ENCODE measurements at places on chromosomes 7 and 10.
A peak's percentile ranks its signal among the peaks of the same experiment; 100 is the strongest.

- DNase-seq = no peak
These were observed 230.5 kb downstream of the FANK1 start for GRCh38 chr10:126126866-126127265.

GRCh38 chr7:28346676-28347363, 65.5 kb upstream of the CREB5 start:
- DNase-seq = no peak

- DNase-seq = no peak
These were observed 41.6 kb upstream of the CTBP2 start for GRCh38 chr10:125201791-125202622.

DNA sequence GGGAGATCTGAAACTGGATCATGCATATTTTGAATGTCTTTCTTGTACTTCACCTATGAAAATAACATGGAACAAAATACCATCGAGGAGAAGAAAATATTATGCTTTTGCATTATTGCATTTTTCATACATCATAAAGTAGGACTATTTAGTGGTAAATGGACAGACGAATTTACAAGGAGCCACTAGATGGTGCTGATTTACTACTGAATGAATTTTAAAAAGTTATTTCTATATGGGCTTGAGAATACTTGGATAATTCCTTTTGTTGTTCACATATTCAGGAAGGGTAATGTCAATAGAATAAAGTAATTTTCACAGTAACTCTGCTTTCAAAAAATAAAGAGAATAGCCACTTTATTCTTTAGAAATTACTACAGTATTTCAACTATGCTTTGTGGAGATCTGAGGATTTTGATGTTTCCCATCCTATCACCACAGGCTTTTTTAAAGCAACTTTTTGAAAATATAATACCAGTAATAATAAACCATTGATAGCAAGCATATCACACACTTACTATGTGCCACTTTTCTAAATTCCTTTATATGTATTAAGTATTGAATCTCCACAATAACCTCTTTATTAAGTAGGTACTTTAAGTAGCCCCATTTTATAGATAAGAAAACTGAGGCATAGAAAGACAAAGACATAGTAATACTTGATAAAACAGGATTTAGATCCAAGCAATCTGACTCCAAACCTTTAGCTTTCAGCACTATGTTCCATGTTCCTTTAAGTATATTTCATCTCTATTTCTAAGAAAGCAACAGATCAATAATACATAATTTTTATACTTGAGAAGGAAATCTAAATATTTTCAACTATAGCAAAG, 38.6 kb downstream of the NEBL start:
- no peak for DNase-seq

GRCh38 chr10:124217031-124217430, 123.6 kb upstream of the CHST15 start:
- DNase-seq = no peak

DNA sequence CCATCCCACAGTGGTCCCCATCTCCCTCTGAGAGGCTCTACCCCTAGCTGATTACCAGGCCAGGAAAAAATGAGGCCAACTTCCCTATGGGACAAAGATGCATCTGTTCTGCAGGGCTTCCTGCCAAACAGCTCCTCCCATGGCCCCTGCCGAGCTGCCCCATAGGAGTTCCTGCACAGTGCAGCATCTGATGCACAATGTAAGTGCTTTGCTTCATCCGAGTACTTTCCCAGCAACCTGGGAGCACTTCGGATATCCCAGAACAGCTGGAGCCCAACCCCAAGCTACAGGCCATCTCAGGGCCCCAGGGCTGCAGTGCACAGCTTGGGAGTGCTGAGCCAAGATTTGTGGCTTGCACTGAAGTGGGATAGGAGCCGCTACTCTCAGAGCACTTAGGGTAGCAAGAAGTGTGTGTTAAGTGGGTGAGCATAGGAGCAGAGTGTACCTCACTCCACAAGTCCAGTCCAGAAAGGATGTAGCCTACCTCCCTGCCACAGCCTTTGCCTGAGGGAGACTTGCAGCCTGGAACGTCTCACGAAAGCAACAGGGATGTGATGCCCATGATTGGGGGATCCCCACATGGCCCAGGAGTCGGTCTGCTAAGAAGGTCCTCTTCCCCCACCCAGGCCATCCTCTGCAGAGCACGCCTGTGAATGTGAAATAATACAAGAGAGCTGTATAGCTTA, 209.6 kb upstream of the VWC2 start:
- no peak for DNase-seq

- no peak for DNase-seq
These were observed 428.3 kb downstream of the TNS3 start for GRCh38 chr7:47153576-47153975.

GRCh38 chr10:87054373-87055295, 34.5 kb downstream of the FAM25A start:
- peak; percentile 39 for DNase-seq

GRCh38 chr10:86964847-86965190, 3.5 kb upstream of the ADIRF start:
- DNase-seq = no peak

GRCh38 chr10:78476844-78477243, 443.2 kb downstream of the RPS24 start:
- DNase-seq = no peak

GRCh38 chr10:11673346-11674280, 62.2 kb upstream of the USP6NL start:
- DNase-seq = no peak

DNA sequence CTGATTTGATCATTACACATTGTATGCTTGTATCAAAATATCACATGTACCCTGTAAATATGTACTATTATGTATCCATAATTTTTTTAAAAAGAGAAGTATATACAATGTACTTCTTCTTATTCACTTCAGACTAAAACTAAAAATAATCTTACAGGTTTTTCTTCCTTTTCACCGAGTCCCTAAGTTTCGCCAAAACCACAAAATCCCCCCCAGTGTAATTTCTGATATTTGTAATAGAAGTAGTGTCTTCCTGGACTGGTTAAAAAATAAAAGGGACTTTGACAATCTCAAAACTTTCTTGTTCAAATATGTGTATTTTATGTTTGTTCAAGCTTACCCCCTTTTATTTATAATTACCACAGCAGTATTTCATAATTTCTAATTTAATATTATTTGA, 23.9 kb downstream of the EPC1 start:
- DNase-seq = no peak

DNA sequence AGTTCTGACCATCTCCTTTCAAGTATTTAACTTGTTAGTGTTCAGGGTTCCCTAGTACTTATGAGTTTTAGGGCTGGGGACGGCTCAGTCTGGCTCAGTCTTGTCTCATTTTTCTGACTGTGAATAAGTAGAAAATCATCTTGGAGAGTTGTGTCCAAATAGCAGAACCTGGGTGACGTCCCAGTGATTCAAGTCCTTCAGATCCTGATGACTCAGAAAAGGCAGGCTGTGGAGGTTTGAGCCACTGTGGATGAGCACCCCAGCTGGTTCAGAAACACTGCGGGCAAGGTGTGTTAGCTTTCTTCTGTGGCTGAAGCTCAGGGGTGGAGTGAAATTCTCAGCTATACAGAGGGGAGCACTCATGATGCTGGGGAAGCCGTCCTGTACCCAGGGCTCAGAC, 154.4 kb upstream of the NPY start:
- DNase-seq = peak; percentile 41

DNA sequence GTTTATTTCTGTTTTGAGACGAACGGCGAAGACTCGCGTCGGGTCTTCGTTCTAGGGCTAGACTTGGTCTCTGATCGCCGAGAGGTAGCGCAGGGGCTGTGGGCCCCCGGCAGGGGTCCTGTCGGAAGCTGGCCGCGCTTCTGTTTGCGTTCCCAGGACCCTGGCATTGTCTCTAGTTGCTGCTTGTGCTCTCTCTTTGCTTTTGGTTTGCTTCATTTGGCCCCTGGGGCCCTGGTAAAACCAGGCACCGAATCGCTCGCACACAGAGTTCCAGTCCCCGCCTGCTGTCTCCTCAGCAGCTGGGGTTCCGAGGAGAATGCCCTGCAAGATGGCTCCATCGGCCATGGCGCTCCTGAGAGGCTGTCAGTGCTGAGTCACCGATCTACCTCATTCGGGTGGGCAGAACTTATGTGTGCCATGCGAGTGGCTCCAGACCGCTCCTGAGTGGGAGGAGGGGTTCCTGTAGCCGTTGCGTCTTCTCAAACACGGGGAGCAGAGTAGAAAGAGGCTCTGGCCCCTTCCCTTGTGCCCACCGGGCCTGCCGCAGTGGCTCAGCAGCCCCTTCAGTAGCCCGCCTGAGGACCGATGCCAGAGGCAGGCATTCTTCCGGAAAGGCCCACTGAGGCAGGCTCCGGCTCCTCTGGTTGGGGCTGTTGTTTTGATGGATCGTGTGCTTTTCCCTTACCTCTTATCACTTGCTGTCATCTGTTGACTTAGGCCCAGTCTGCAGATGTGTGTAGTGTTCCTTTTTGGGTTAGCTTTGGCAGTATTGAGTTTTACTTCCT, 826 bp downstream of the CHPF2 start:
- peak; percentile 50 for DNase-seq

GRCh38 chr7:47150497-47151260, 431.2 kb downstream of the TNS3 start:
- no peak for DNase-seq

DNA sequence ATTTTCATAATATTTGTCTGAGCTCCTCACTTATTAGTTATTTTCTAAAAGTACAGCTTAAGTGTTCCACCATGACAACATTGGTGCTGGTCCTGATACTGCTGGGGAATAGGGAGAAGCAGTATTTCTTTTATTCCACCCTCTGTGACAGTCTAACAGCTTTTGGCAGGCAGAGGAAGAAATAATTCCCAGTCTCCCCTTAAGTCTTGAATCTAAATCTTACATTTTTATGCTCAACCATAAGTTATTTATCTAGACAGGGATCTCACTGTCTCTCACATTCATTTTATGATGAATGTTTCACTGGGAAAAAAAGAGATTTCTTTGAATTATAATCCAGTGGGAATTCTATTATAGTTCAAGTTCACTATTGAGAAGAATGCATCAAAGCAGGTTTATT, 71.5 kb downstream of the MAGI2 start:
- no peak for DNase-seq

GRCh38 chr10:127102176-127102575, 94.2 kb downstream of the INSYN2A start:
- DNase-seq = no peak

DNA sequence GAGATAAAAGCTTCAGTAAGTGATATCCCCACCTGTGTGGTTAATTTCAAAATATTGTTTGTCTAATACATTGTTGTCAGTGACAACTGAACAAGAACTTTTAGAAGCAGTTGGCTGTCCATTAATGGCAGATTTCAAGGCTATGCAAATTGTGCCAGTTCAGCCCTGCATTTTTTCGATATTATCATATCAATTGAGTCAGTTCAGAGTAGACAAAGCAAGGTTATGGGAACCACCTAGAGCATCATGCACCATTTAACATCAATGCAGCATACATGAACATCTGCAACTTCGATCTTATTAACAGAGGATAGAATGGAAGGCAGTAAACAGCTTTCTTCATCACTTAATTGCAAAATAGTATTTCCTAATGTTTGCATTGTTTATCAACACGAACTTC, 180.7 kb upstream of the KAT6B start:
- no peak for DNase-seq

DNA sequence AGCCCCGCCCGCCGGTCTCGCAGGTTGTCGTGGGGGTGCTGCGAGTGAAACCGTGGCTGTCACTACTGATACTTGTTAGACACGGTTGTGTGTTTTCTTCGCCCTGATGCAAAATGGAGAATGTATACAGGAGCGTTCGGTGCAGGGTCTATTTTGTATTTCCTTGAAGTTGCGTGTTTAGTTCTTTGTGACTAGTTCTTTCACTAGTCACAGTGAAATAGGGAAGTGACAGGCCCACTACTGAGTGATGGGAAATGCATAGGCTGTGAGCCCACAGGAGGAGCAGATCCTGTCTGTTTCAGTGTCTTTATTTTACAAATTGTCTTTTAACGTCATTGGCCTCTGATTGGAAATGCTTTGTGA, 675 bp downstream of the ABRAXAS2 start:
- DNase-seq = no peak

DNA sequence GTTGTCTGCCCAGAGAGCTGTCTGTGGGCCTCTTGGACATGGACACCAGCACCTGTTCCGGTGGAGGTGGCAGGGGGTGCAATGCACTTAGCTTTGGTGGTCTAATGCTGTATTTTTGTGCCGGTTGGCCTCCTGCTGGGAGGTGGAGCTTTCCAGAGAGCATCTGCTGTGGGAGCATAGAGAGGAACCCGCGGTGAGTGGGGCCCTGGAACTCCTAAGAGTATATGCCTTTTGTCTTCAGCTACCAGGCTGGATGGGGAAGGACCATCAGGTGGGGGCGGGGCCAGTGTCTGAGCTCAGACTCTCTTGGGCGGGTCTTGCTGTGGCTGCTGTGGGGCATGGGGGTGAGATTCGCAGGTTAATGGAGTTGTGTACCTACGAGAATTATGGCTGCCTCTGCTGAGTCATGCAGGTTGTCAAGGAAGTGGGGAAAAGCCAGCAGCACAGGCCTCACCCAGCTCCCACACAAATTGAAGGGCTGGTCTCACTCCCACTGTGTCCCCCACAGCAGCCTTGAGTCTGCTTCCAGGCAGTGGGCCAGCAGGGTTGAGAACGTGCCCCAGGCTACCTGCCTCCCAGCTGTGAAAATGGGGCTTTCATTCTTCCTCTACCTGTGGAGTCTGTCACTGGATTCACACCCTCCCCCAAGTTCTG, 29.0 kb downstream of the JAKMIP3 start:
- DNase-seq = no peak

- DNase-seq = no peak
These were observed 62.2 kb downstream of the ARMH3 start for GRCh38 chr10:101993651-101994200.

DNA sequence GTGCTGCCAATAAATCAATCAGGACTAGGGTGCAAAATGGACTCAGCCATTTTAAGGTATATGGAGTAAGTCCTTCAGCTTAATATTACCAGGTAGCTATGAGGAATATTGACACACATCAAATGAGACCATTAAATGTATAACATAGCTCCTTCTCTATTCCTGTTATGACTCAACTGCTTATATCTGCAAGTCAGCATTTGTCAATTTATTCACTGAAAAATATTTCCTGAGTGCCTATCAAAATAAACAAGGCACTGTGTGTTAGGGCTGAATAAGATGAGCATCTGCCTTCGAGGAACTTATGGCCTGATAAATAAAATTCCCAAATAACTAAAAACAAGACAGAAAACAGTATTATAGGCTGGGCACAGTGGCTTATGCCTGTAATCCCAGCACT, 113.8 kb downstream of the CDK6 start:
- no peak for DNase-seq

DNA sequence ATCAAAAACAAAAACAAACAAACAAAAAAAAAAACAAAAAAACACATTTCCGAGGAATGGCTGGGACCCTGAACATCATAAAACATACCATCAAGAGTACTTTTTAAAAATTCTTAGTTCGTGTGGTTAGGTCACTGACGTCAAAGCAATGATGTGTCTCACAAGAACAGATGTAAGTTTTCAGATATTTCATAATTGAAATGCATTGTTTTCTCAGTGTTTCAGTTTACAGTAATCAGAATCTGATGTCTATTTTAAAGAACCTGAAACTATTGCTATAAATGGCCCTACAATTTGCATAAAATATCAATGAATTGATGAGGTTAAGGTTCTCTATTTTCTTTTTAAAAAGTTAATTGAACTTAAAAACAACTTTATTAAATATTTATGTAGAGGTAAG, 103.7 kb upstream of the HGF start:
- DNase-seq = no peak

GRCh38 chr7:141702047-141702567, at the start of gene DENND11:
TSS of gene DENND11 (minus strand) at chr7:141702166. CDS start at chr7:141702153, 13 bp downstream.
- DNase-seq = no peak
